Stimulated activated CD4-positive, alpha-beta T cell treated with anti-CD3 and anti-CD28 coated beads, Interleukin-4, amount 100 ng/mL, for 48 hours (primary cell): ENCODE measurements at places on chromosomes 1 and 21.
A peak's percentile ranks its signal among the peaks of the same experiment; 100 is the strongest.

- DNase-seq = no peak
Observed at GRCh38 chr1:162397039-162397448, 14.9 kb downstream of the SH2D1B start.

- DNase-seq = no peak
Observed at GRCh38 chr1:184513421-184513820, 126.6 kb downstream of the C1orf21 start.

DNA sequence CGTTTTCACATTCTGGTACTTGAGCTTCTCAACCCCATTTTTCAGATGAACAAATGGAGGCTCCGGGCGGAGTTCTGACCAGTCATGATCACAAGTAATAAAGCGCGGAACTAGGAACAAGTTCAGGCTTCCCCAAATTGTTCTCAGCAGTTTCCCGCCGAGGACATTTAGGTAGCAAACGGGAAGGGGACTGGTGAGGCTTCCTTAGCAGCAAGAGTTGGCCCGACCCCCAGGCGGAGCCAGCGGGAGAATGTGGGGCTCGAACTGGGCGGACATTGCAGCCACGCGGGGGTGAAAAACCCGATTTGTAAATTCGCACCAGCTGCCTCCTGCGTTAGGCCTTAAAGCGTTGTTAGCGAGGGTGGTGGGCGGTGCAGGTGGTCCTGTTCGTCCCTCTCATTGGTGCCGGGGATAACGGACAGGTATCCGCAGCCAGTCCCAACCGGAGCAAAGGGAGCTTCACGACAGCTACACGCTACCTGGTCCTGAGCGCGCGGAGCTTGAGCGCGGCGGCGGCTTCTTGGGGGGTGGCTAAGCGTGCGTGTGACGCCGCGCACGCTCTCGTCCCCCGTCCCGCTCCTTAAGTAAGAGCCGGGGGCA is 15.3 kb downstream of the SEMA6C start:
- peak; percentile 83 for DNase-seq

DNA sequence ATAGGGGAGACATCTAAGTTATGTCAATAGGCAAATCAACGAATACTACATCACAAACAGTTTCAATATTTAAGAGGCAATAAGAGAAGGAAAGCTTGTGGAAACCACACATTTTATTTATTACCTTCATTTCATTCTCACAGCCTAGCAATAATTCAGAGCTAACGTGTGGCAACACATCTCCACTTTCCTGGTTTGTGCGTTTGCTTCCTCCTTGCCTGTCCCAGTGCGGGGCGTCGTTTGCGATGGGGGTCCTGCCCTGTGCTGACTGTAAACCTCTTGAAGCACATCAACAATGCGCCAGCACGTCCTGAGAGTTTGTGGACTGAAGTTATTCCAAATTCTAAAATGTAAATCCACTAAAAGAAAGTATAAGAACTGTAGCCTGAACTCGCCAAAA is 14.4 kb upstream of the VPS26C start:
- DNase-seq = no peak

GRCh38 chr1:78607944-78608343 is 12.3 kb upstream of the IFI44L start:
- DNase-seq = no peak

- no peak for DNase-seq
Observed at GRCh38 chr1:232328486-232329102, 301.3 kb downstream of the SIPA1L2 start.

DNA sequence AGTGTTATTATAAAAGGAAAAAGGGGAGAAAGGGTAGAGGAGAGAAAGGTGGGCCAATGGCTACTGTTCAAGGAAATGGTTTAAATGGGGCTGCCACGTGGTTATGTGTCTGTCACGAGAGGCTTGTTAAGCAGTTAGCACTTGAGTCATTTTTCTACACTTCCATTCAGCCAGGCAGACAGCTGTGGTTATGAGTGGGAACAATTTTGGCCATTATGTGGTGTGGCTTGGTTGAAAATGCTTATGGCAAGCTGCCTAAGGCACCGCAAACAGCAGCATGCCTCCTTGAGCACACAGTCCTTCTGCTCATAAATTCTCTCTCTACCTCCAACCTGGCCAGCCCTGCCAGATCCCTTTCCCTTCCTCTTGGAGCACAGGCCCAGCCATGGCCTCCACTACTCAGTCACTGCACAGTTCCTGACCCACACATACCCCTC is 3.2 kb upstream of the SRM start:
- no peak for DNase-seq

- no peak for DNase-seq
Observed at GRCh38 chr1:77704736-77705135, 22.3 kb upstream of the ZZZ3 start.

- DNase-seq = no peak
Observed at GRCh38 chr1:19682257-19682656, 17.6 kb downstream of the HTR6 start.

DNA sequence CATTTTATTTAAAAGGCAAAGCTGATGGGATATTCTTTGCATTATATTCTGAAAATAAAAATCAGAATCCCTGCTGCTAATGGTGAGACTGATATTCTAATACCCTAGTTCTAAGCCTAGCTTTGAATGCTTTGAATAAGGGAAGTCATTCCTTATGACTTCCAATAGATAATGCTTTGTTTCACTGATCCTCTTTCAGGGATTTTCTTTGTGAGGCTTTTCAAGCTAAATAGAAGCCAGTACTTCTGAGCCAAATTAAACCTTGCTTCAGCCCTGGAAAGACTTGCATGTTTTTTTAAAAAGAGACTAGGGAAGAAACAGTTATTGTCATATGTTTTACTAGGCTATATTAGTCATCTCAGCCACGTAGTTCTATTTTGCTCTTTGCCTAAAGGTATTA is 68.5 kb upstream of the CACYBP start:
- DNase-seq = no peak

- DNase-seq = no peak
Observed at GRCh38 chr1:63915121-63915520, 141.3 kb downstream of the ROR1 start.

DNA sequence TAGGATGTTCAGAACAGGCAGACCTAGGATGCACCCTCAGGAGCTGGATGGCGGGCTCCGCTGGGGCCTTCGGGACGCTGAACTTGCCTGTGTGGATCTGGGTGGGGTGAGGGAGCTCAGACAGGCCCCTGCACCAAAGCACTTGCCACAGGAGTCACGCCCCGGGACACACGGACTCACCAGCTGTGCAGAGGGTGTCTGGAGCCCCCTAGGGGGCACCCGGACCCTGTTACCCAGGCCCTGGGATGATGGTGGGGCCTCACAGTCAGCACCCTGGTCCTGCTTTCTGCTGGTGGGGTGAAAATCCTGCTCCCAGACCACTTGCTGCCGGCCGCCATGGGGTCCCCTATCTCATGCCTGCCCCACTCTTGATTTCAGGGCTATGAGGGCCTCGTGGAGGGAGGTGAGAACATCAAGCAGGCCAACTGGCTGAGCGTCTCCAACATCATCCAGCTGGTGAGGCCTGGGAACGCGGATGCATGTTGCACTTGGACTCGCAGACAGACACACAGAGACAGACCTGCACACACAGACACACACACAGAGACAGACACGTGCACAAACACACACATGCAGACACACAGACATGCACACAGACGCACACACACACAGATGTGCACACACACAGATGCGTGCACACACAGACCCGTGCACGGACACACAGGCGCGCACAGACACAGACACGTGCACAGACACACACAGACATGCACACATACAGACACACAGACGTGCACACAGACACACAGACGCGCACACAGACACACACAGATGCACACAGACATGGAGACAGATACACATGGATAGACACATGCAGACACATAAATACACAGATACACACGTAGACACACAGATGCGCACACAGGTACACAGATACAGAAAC is 11.0 kb downstream of the PFKL start:
- DNase-seq = no peak

GRCh38 chr1:227741166-227741870 is 6.1 kb downstream of the SNAP47 start:
- DNase-seq = no peak

DNA sequence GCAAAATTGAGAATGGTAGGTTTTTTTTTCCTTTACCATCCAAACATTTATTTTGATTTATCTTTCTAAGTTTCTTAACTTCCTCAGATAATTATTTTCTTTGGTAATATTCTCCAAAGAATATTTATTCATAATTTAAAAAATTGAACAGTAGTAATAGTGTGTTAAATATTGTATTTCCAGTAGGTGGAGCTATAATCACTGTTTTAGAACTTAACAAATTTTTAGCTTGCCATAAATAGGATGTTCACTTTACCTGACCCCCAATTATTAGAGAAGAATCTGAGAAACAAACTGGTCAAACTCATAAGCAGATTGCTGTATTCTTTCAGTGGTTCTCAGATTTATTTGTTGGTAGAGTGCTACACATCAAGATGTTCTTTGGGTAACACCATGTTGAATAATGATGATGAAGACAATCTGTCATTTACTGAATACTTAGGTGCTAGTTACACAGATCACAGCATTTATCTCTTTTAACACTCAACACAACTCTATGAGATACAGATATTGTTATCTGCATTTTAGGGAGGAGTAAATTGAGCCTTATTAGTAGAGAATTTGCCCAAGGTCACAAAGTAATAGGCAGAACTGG is 82.4 kb upstream of the GPR88 start:
- no peak for DNase-seq

DNA sequence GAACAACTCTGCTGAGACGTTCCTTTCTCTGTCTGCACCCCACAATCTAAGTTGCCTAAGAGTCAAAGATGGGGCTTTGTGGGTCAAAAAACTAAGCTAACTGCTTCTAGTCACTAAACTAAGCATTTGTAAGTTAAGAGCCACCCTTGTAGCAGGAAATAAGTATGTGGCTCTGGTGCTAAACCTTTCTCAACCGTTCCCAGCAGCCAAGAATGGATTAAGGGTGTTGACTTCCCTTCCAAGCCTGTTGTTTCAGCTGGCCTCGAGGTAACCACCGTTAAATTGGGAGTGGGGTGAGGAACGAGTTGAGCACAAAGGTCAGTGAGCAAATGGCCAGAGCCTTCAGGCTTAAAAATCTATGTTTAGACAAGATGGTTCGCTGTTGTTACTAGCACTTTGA is 169.1 kb downstream of the TRIM33 start:
- DNase-seq = no peak

GRCh38 chr1:236394879-236395229 is 768 bp downstream of the EDARADD start:
- DNase-seq = no peak

GRCh38 chr1:151939779-151940178 is 30.5 kb upstream of the THEM4 start:
- no peak for DNase-seq

GRCh38 chr21:46190491-46191131 is 6.4 kb upstream of the SPATC1L start:
- no peak for DNase-seq

DNA sequence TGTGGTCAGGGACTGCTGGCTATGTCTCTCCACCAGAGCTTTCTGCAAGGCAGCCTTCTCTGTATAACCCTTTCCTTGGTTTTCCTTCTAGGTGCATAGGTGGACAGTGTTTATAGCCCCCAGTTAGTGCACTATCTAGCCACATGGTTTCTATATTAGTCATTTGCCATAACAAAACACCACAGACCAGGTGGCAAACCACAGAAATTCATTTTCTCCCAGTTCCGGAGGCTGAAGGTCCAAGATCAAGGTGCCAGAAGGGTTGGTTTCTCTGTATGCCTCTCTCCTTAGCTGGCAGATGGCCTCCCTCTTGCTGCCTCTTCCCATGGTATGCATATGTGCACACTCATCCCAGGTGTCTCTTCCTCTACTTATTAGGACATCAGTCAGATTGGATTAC is 106.4 kb downstream of the KAZN start:
- DNase-seq = no peak

GRCh38 chr1:208107425-208108212 is 136.6 kb downstream of the PLXNA2 start:
- no peak for DNase-seq

DNA sequence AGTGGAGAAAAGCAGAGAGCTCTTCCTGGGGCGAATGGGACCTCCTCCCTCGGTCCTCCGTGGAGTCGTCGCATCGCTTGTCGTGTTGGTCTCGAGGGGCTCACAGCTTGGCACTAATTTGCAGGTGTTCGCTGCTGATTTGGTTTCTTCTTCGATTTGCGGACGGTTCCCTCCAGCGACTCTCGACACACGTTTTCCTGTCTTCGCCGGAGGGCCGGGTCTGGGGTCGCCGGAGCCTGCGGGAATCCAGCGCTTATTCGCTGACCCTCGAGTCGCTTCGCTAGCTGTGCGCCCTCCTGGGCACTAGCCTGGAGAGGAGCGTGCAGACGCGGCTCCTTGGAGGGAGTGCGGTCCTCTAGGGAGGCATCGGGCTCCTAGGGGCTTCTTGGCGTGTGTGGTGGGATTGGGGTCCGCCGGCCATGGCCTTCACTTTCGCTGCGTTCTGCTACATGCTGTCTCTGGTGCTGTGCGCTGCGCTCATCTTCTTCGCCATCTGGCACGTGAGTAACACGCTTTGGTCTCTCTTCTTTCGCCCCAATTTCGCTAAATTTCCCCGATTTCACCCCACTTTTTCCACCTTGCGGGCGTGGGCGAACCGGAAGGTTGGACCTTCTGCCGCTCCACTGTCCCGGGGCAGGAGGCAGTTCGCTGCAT is 766 bp downstream of the CNIH3 start:
- no peak for DNase-seq
